ENCODE measurements at places on chromosomes 1 and 21.

GRCh38 chr1:54371038-54371941, 34.9 kb downstream of the SSBP3 start:
- no peak for DNase-seq

- no peak for DNase-seq
Measured at GRCh38 chr1:178057912-178058534, 35.9 kb upstream of the RASAL2 start.

DNA sequence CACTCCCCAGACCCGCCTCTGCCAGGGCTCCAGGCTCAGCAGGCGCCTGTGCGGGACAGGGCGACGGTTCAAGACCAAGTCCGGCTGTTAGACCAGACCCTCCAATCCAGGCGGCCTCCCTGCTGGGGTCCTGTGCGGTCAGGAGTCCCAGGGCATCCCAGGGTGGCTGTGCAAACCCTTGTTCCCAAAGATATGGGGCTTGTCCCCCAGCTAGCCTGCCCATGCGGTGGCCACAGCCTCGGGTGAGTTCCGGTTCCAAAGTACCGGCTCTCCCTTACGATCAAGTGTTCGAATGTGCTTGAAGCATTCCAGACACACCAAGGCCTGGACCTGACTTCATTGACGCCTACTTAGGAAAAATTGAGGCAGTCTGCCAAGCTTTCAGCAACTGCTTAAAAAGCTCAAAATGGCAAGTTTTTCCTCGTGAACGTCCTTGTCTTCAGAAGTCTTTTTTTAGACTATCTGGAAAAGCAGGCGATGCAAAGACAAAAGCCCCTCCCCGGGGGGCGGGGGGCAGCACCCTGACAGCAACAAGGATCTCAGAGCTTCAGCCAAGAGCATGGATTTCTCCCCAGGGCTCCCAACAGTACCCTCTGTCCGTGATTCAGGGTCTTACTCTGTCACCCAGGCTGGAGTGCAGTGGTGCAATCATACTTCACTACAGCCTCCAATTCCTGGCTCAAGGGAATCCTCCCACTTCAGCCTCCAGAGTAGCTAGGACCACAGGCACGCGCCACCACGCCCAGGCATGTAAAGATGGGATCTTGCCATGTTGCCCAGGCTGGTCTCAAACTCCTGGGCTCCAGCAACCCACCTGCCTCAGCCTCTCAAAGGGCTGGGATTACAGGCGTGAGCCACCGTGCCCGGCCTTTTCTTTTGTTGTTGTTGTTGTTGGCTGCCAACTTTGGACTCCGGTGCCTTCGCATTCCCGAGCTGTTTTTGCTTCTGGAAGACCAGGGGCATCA, 2.3 kb downstream of the FAAP20 start:
- no peak for DNase-seq

- DNase-seq = no peak
Measured at GRCh38 chr1:179663810-179664209, 72.2 kb downstream of the TDRD5 start.

DNA sequence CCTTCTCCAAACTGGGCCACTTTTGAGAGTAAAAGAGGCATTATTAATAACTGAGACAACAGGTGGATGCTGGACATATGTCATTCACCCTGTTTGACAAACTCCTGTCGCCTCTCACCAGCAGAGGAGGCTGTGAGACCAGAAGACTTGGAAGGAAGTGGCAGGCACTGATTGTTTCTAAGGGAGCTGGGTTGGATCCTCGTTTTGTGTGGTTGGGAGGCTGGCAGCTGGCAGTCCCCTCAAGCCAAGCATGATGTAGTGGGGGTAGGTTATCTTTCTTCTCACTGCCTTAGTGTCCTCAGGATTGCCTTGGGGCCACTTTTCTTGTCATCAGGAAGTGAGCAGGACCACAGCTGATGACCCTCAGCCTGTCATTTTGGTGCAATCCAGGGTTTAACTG, 86.5 kb upstream of the KCNJ15 start:
- no peak for DNase-seq
